Osteocyte (in vitro differentiated cells): ENCODE measurements at places on chromosomes 3 and 15. TPM values are rescaled to one million over a fixed set of nuclear protein-coding genes. Genes with fewer than 3 reads are reported as not detected.

The C15orf61 gene
- 4.3 and 4.8 TPM in 2 replicates for total RNA-seq

DNA sequence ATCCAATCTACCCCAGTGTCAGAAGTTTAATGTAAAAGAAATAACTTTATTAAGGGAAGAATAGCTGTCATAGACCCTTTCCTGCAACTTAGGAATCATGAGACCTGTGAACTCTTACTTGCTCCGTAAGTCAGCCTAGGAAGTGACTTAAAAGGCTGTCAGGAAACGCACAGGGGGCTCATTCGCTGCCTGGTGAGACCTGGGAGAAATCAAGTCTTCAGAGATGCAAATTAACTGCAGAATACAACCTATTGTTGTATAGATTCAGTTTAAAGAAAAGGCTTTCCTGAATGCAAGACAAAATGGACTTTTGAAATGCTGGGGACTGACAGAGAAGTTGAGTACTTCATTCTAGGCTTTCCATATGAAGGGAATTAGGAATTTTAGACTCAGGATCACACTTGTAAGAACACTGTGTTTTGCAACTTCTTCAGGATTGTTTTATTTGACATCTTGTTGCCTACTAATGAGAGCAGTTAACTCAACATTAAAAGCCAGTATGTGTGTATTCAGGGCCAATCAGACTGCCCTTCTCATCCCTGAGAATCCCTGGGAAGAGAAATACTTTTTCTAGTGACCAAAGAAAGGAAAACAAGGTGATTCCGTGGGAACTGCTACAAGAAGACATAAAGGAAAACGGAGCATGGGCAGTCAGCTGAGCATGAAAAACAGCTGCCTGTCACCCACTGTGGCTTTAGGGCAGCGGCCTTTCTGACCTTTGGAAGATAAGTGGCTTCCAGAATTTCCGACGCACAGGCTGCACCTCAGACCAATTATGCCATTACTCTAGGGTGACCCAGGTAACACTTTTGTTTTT, 18.5 kb upstream of the DPPA4 start:
- peak; percentile 32 for DNase-seq
- peaks cover 19% of the 10 kb centered on the region for H3K27me3 ChIP-seq
- H3K4me1 ChIP-seq, result no peaks in the 10 kb centered on the region
- H3K27ac ChIP-seq, result no peak overlapping the region

- H3K4me1 ChIP-seq, result peaks cover 3% of the 10 kb centered on the region
- DNase-seq, result no peak
- no peak overlapping the region for H3K4me3 ChIP-seq
- no peak overlapping the region for H3K27ac ChIP-seq
These were observed 7.8 kb downstream of the CCR5AS start for GRCh38 chr3:46399098-46399497.

The CCR3 gene
- total RNA-seq, result not detected in 2 replicates

GRCh38 chr3:127777921-127778656, 44.2 kb downstream of the MGLL start:
- peaks cover 81% of the 10 kb centered on the region for H3K4me1 ChIP-seq
- no peak for DNase-seq

- peaks cover 13% of the 10 kb centered on the region for H3K4me1 ChIP-seq
- no peak overlapping the region for H3K27ac ChIP-seq
- no peak overlapping the region for H3K4me3 ChIP-seq
- H3K27me3 ChIP-seq, result no peaks in the 10 kb centered on the region
These were observed 32.8 kb downstream of the TRIM71 start for GRCh38 chr3:32850636-32851035.

The CFAP92 gene
- 0.18 TPM in 1 of 2 replicates, not detected in the other for total RNA-seq

- no peaks in the 10 kb centered on the region for H3K4me1 ChIP-seq
- DNase-seq, result no peak
- peaks cover 20% of the 10 kb centered on the region for H3K27me3 ChIP-seq
- no peak overlapping the region for H3K27ac ChIP-seq
- H3K36me3 ChIP-seq, result no peaks in the 10 kb centered on the region
These were observed 140.9 kb downstream of the KCNMB2 start for GRCh38 chr3:178676942-178677790.

The SLC28A1 gene
- total RNA-seq, result not detected in 2 replicates

- H3K27me3 ChIP-seq, result no peaks in the 10 kb centered on the region
- no peak overlapping the region for H3K27ac ChIP-seq
- H3K4me1 ChIP-seq, result no peaks in the 10 kb centered on the region
- no peak for DNase-seq
- no peak overlapping the region for H3K4me3 ChIP-seq
- peaks cover 3% of the 10 kb centered on the region for H3K36me3 ChIP-seq
These were observed 12.9 kb downstream of the AMIGO3 start for GRCh38 chr3:49706456-49707112.

The RPLP1 gene
- 1,498 and 1,580 TPM in 2 replicates for total RNA-seq

- H3K4me1 ChIP-seq, result peaks cover 19% of the 10 kb centered on the region
- H3K27ac ChIP-seq, result no peak overlapping the region
- no peak overlapping the region for H3K4me3 ChIP-seq
- H3K27me3 ChIP-seq, result peaks cover 6% of the 10 kb centered on the region
- H3K36me3 ChIP-seq, result no peaks in the 10 kb centered on the region
These were observed 215.7 kb upstream of the FEZF2 start for GRCh38 chr3:62589078-62589477.

The OXTR gene
- total RNA-seq, result 23.8 and 24.0 TPM in 2 replicates

DNA sequence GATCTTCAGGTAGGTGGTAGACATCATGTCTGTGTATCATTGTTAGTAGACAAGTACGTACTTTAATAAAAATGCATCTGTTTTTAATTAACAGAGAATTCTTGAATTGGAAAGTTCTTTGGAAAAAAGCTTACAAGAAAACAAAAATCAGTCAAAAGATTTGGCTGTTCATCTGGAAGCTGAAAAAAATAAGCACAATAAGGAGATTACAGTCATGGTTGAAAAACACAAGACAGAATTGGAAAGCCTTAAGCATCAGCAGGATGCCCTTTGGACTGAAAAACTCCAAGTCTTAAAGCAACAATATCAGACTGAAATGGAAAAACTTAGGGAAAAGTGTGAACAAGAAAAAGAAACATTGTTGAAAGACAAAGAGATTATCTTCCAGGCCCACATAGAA, 149.1 kb upstream of the LRRFIP2 start:
- no peak overlapping the region for H3K4me3 ChIP-seq
- peaks cover 28% of the 10 kb centered on the region for H3K4me1 ChIP-seq
- H3K27ac ChIP-seq, result peak overlapping the region; percentile 11
- DNase-seq, result no peak
- H3K27me3 ChIP-seq, result no peaks in the 10 kb centered on the region
- peaks cover 69% of the 10 kb centered on the region for H3K36me3 ChIP-seq

The PLEKHO2 gene
- total RNA-seq, result 24.5 and 24.7 TPM in 2 replicates

The TEX55 gene
- not detected in 2 replicates for total RNA-seq

The GP9 gene
- not detected in 2 replicates for total RNA-seq

The IGSF11 gene
- not detected in 2 replicates for total RNA-seq

The ENTPD3 gene
- total RNA-seq, result not detected in 2 replicates

The SNURF gene
- 19.1 and 20.5 TPM in 2 replicates for total RNA-seq

The AMOTL2 gene
- 195 and 199 TPM in 2 replicates for total RNA-seq

DNA sequence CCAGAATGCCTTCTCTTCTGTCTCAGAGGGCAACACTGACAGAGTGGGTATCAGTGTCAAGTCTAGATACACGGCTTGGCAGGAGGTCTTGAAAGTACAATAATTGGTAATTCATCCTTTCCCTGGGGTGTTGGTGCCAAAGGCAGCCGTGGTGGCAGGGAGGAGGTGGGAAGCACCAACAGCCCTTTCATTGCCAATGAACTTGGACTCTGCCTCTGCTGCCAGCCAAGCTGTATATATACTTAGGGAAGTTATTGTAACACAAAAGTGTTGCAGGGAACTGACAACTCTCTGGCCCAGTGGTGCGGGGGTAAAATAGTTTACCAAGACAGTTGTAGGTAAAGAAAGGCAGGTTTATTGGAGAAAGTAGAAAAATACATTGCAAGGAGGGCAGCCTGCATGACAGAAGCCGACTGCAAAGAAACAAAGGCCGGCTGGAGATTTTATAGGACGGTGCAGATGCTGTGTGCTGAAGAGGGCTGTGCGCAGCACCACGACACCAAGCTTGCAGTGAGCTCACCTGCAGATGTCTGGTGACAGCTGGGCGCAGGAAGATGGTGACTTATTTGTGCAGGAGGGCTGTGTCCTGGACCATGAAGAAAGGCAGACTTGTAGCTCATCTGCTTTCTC, 4.0 kb upstream of the FAM3D start:
- no peak overlapping the region for H3K4me3 ChIP-seq
- no peak for DNase-seq
- no peak overlapping the region for H3K27ac ChIP-seq
- H3K27me3 ChIP-seq, result peaks cover 35% of the 10 kb centered on the region

DNA sequence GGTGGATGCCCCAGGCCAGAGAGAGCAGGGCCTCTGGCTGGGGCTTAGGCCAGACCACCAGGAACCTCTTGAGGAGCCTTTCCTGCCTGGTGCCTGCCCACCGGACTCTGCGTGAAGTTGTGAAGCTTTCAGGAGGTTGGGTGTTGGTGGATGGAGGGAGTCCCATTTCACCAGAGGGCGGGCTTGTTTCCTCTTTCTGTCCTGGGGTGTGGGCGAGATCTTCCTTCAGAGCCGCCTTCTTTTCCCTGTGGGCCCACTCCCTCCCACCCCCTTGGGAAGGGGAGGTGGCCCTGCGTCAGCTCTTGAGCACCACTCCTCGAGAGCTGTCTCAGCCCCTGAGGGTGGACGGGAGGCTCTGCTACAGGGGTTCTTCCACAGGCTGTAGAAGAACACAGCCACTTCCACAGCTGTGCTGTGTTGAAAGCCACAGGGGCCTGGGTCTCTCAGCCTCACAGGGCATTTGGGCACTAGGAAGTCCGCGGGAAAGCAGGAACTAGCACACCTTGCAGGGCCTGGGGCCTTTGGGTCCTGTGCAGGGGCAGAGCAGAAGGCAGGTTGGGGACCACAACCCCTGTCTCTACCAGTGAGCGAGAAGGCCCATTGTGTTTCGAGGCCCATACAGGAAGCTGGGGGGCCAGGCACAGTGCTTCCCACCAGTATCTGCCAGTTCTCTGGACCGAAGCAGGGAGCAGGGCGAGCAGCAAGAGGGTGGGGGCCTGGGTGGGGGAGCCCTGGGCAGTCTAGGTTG, 2.1 kb downstream of the AMIGO3 start:
- no peaks in the 10 kb centered on the region for H3K27me3 ChIP-seq
- no peak overlapping the region for H3K4me3 ChIP-seq
- peaks cover 6% of the 10 kb centered on the region for H3K36me3 ChIP-seq
- no peak overlapping the region for H3K27ac ChIP-seq

- no peak for DNase-seq
- H3K27ac ChIP-seq, result no peak overlapping the region
- H3K4me1 ChIP-seq, result peaks cover 5% of the 10 kb centered on the region
- no peaks in the 10 kb centered on the region for H3K36me3 ChIP-seq
These were observed 77.9 kb downstream of the RPN1 start for GRCh38 chr3:128572644-128573105.

DNA sequence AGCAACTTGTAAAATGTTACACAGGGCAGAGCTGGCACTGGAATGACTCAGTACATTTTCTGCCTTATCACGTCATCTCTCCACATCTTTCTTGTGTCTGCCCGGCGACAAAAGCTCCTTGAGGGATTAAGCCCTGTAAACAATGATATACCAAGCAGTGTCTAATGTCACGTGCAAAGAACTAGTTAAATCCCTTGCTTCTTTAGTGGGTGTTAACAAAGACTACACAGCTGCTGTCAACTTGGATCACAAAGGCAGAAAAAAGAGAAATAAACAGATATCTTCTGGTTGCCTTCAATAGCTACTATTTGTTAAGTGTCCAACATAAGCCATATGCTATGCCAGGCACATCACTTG, 48.1 kb upstream of the FRMD4B start:
- peaks cover 16% of the 10 kb centered on the region for H3K27me3 ChIP-seq
- H3K27ac ChIP-seq, result no peak overlapping the region
- no peak overlapping the region for H3K4me3 ChIP-seq
- no peak for DNase-seq
- no peaks in the 10 kb centered on the region for H3K4me1 ChIP-seq

The BNC1 gene
- total RNA-seq, result 3.2 TPM in 2 replicates
